ENCODE measurements at places on chromosomes 5 and 9. TPM values are rescaled to one million over a fixed set of nuclear protein-coding genes. Genes with fewer than 3 reads are reported as not detected.
A peak's percentile ranks its signal among the peaks of the same experiment; 100 is the strongest.

DNA sequence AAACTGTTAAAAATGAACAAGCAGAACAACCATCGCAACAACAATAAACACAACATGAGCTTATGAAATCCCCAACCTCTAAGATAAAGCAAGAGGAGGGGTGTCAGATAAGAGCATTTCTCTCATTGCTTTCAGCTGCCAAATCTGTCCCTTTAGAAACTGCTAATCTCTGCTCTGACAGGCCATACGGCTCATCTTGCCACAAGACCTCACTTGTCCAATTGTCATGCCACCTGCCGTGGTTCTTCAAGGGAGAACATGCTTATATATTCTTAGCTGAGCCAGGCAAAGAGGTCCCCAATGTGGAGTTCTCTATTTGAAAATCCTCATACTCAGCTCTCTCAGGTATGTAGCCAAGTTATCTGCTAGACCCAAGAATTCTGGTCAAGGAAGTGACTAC, 405.0 kb upstream of the TNC start:
- H3K27me3 ChIP-seq = no peaks in the 10 kb centered on the region
- H3K36me3 ChIP-seq = no peaks in the 10 kb centered on the region
- H3K4me1 ChIP-seq = no peaks in the 10 kb centered on the region
- H3K4me3 ChIP-seq = no peak overlapping the region

- H3K27me3 ChIP-seq = no peaks in the 10 kb centered on the region
- DNase-seq = no peak
- peaks cover 11% of the 10 kb centered on the region for H3K4me1 ChIP-seq
- H3K4me3 ChIP-seq = no peak overlapping the region
- no peak overlapping the region for H3K27ac ChIP-seq
These were observed 3.3 kb downstream of the PTGES start for GRCh38 chr9:129749575-129749974.

GRCh38 chr5:75538211-75538610, 26.5 kb downstream of the POLK start:
- H3K27me3 ChIP-seq = no peaks in the 10 kb centered on the region
- H3K36me3 ChIP-seq = no peaks in the 10 kb centered on the region
- H3K27ac ChIP-seq = no peak overlapping the region
- no peak for DNase-seq
- no peaks in the 10 kb centered on the region for H3K4me1 ChIP-seq

GRCh38 chr5:150137997-150138396, 17.6 kb downstream of the PDGFRB start:
- no peaks in the 10 kb centered on the region for H3K36me3 ChIP-seq
- no peak overlapping the region for H3K27ac ChIP-seq
- H3K4me1 ChIP-seq = peaks cover 25% of the 10 kb centered on the region

GRCh38 chr5:95715799-95716461, 15.2 kb upstream of the RHOBTB3 start:
- H3K4me1 ChIP-seq = peaks cover 25% of the 10 kb centered on the region
- H3K4me3 ChIP-seq = no peak overlapping the region
- DNase-seq = no peak
- no peaks in the 10 kb centered on the region for H3K27me3 ChIP-seq
- H3K27ac ChIP-seq = no peak overlapping the region

GRCh38 chr5:1021136-1021968, 12.8 kb downstream of the NKD2 start:
- no peaks in the 10 kb centered on the region for H3K4me1 ChIP-seq
- H3K36me3 ChIP-seq = no peaks in the 10 kb centered on the region
- H3K27ac ChIP-seq = no peak overlapping the region
- H3K27me3 ChIP-seq = no peaks in the 10 kb centered on the region
- no peak overlapping the region for H3K4me3 ChIP-seq

- H3K4me1 ChIP-seq = no peaks in the 10 kb centered on the region
- H3K27me3 ChIP-seq = no peaks in the 10 kb centered on the region
These were observed 152.9 kb upstream of the MOCS2 start for GRCh38 chr5:53262348-53262970.

- no peaks in the 10 kb centered on the region for H3K27me3 ChIP-seq
- no peak overlapping the region for H3K4me3 ChIP-seq
- H3K4me1 ChIP-seq = no peaks in the 10 kb centered on the region
These were observed 30.2 kb downstream of the CACNA1B start for GRCh38 chr9:137907776-137908175.

- H3K27ac ChIP-seq = no peak overlapping the region
- H3K27me3 ChIP-seq = peaks cover 63% of the 10 kb centered on the region
- no peaks in the 10 kb centered on the region for H3K36me3 ChIP-seq
- no peak for DNase-seq
- peaks cover 42% of the 10 kb centered on the region for H3K4me1 ChIP-seq
These were observed 2.8 kb upstream of the NKX2-5 start for GRCh38 chr5:173237875-173238220.

DNA sequence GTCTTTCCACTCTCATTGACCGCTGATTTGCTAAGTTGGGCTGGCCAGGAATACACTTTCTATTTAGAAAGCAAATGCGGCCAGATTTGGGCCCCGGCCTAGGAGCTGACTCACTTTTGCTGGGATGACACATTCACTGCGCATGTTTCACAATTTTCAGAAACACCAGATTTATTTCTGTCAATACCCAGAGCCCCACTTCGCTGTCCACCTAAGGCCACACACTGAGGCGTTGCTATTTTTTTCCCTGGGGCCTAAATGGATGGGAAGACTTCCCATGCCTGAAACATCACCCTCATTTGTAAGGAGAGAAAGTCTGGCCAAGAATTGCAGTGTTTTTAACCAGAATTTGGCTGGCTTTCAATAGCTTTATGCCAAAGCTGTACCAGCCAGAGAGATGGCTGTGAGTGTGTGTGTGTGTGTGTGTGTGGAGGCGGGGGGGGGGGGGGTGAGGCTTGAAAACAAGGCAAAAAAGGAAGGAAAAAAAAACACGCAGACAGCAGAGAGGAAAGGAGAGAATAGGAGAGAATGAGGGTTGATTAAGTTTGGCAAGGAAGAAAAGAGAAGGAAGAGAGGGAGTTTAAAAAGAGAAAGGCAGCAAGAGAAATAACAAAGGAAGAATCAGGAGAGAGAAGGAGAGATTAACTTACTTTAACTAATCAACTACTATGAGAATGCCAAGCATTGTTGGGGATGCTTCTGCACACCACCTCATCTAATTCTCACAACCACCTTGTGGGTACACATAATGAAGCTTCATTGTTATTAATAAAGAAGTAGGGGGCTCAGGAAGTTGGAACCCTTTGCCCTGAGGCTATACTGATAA, 261.4 kb upstream of the KLF4 start:
- H3K4me1 ChIP-seq = peaks cover 22% of the 10 kb centered on the region
- H3K27ac ChIP-seq = peak overlapping the region; percentile 65
- no peaks in the 10 kb centered on the region for H3K27me3 ChIP-seq
- no peak overlapping the region for H3K4me3 ChIP-seq
- peak; percentile 82 for DNase-seq

DNA sequence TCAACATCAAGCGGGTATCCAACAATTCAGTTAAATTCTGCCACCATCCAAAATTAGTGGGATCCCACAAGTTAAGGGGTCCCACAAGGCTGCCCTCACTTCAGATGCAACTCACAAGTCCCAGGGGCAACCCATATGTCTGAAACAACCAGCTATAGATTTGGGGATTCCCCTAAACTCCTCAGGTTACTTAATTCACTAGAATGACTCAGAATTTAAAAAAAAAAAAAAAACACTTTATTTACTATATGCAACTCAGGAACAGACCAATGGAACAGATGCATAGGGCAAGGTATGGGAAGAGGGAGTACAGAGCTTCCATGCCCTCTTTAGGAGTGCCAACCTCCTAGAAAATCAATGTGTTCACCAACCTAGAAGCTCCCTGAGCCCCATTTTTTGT, 15.1 kb downstream of the AUH start:
- H3K4me1 ChIP-seq = peaks cover 13% of the 10 kb centered on the region
- no peak overlapping the region for H3K4me3 ChIP-seq
- H3K27ac ChIP-seq = no peak overlapping the region

The IFNA14 gene
- not detected for total RNA-seq

The QRFP gene
- not detected for total RNA-seq
